Stimulated activated CD8-positive, alpha-beta memory T cell treated with anti-CD3 and anti-CD28 coated beads, Interleukin-4, amount 100 ng/mL, for 1 hour (primary cell): ENCODE measurements at places on chromosomes 1 and 21.

GRCh38 chr1:207001492-207002245 lies 30.9 kb downstream of the C1orf116 start:
- DNase-seq, result no peak

DNA sequence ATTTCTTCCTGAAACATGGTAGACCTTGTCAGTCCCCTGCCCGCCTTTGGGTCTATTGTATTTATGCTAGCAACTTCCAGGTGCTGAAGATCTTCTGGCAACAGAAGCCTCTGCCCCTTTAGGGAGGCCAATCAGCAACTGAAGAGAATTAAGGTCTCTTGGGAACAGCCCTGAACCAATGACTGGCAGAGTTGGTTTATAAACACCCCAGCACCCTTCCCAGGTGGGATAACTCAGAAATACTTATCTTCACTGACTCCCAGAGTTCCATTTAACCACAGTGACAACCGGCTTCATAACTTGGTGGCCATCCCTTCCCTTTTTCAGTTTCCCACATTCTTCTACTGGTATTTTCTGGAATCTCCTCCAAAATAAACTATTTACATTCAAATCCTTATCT lies 27.2 kb upstream of the TMCO1 start:
- no peak for DNase-seq

- no peak for DNase-seq
These were observed 4.2 kb downstream of the SLAMF7 start for GRCh38 chr1:160743266-160743665.

DNA sequence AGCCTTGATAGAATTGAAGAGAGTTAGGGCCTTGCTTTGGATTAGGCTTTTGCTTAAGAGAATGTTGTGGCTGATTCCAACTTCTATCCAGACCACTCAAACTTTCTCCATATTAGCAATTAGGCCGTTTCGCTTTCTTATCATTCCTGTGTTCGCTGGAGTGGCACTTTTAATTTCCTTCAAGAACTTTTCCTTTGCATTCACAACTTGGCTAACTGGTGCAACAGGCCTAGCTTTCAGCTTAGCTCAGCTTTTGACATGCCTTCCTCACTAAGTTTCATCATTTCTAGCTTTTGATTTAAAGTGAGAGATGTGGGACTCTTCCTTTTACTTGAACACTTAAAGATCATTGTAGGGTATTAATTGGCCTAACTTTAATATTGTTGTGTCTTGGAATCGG lies 183.6 kb upstream of the L1TD1 start:
- no peak for DNase-seq

GRCh38 chr1:231393668-231394067 lies 28.4 kb downstream of the EGLN1 start:
- no peak for DNase-seq

DNA sequence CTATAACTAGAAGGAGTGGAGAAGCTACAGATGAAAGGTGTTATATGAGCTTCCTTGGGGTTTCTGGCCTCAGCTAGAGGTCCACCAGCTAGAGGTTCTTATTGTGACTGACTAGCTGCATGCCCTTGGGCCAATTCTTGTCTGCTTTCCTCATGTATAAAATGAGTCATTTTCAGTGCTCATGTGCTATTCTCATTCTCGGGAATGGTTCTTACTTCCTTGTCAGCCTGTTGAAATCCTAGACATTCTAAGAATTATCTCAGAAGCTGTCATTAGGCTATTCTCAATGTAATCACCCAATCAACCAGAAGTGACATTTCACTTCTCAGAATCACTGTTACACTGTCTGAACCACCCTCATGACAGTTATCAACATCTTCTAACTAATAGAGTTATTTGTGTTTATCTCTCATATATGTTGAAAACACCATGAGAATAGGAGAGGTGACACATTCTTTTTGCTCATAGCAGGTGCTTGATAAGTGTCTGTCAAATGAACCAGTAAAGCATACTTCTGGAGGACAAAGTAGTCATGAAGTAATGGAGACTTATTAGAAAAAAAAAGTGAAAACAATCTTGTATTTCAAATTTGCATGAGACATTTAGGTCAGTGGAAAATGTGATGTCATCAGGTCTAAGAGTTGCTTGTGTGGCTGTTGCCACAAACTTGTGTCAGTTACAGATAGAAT lies 122.8 kb upstream of the IVNS1ABP start:
- no peak for DNase-seq
